ENCODE measurements at places on chromosomes 3 and 15.

GRCh38 chr3:192373586-192373985, 353.8 kb downstream of the FGF12 start:
- DNase-seq: no peak

GRCh38 chr3:184543256-184543655, 18.3 kb upstream of the EPHB3 start:
- no peak for DNase-seq

- DNase-seq: no peak
Measured at GRCh38 chr3:100802126-100802525, 92.8 kb downstream of the TFG start.

GRCh38 chr3:179454887-179455286, 3.6 kb upstream of the GNB4 start:
- DNase-seq: no peak

- DNase-seq: no peak
Measured at GRCh38 chr15:40340740-40341400, at the start of gene CCDC9B. Gene CCDC9B, minus strand, starts transcription at chr15:40340939. Its CDS starts 120 bp downstream, at chr15:40340819.

DNA sequence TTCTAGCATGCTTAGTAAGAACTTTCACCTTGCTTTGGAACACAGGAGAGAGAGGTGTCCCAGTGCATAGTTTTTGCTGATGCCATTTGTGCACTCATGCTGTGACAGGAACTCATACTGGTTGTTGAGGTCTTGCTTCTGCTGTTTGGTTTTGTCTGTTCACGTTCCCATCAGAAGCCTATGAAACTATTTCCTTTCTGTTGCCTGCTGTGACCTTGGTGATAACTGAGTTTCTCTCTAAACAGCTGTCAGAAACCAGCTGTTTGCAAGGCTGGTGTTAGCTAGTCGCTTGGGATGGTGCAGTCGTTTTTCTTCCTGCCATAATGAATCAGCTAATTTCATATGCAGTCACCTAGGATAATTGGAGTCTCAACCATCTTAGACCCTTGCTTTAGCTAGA, 724.1 kb downstream of the GRM7 start:
- DNase-seq: no peak

DNA sequence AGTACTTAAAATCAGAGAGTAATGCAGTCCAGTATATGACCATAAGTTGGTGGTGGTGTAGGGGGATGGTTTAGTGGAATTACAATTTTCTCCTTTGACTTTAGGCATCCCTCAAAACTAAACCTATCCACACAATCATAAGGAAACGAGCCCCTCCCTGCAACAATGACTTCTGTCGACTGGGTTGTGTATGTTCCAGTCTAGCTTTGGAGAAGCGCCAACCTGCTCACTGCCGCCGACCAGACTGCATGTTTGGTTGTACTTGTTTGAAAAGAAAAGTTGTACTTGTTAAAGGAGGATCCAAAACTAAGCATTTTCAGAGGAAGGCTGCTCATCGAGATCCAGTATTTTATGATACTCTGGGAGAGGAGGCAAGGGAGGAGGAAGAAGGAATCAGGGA, 52.8 kb downstream of the MGA start:
- DNase-seq: no peak

- DNase-seq: no peak
Measured at GRCh38 chr3:140244893-140245292, 309.9 kb downstream of the CLSTN2 start.

All from stimulated activated CD8-positive, alpha-beta memory T cell treated with anti-CD3 and anti-CD28 coated beads, Interleukin-7, amount 100 ng/mL, for 4 hours (primary cell).